ENCODE measurements at places on chromosomes 16 and 17.

DNA sequence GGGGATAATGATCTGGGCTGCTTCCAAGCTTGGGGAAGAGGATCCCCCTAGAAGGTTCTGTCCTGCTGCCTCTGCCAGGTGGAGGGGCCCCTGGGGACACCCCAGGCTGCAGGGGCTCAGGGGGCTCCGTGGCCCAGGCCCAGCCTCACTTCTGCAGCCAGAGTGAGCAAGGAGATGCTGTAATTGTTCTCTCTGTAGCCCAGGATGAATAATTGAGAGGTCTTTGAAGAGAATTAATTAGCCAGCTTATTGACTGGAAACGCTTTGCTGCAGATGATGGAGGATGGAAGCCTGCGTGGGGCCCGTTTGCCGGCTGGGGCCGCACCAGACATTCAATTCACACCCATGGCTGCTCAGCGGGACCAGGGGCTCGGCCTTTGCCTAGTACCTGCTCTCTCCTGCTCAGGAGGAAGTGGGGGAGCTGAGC is 38.5 kb downstream of the TMEM235 start:
- no peak for DNase-seq

GRCh38 chr17:55354010-55354409 is 67.6 kb downstream of the MMD start:
- DNase-seq, result no peak

- no peak for DNase-seq
Observed at GRCh38 chr17:35293151-35293847, 50.4 kb downstream of the SLFN5 start.

DNA sequence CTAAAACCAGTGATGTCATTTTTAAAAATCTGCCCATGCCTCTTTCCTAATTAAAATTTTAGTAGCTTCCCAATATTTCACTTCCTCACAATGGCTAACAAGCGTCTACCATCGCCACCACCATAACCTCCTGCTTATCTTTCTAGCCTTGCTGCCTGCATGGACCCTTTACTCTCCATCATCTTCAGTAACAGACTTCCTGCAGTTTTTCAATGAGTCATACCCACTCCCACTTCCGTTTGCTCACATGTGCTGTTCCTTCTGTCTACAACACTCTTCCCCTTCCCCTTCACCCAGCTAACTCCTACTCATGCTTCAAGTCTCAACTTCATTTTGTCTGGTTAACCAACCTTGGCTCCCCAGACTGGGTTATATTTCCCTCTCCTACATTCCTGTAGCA is 12.8 kb upstream of the SKAP1 start:
- DNase-seq, result no peak

DNA sequence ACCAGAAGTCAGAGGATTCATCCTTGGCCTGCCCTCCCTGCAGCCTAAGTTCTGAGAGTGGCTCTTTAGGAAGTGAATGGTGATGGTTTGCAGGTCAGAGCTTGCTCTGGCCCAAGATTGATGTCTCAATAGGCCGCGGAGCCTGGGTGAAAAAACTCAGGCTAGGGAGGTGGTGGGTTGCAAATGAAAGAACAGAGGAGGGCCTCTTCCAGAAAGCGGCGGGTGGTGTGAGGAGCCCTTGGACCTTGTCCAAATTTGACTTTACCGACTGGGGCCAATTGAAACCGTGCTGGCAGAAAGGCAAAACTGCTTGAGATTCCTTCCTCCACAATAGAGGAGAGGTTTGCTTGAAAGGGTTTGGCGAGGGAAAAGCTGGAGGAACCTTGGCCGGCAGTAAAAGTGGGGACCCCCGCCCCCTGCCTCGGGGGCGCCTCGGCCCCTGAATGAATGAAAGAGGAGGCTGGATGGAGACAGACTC is 331.3 kb downstream of the SEC14L1 start:
- no peak for DNase-seq

DNA sequence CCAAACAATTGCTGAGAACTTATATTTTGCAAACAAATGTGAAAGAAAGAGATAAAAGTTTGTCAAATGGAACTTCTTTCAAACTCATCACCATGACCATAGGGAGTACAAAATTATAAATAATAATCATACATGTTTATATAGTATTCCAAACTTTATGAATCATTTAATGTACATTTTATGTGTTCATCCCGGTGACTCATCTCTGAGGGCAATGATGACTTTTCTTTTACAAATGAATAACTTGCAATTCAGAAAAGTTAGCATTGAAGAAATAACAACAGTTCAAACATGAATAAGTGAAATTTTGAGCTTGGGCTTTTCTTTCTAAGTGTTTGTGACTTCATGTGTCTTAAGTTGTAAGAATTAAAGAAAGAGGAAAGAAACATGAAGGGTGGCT is 66.3 kb upstream of the CDH8 start:
- DNase-seq, result no peak

DNA sequence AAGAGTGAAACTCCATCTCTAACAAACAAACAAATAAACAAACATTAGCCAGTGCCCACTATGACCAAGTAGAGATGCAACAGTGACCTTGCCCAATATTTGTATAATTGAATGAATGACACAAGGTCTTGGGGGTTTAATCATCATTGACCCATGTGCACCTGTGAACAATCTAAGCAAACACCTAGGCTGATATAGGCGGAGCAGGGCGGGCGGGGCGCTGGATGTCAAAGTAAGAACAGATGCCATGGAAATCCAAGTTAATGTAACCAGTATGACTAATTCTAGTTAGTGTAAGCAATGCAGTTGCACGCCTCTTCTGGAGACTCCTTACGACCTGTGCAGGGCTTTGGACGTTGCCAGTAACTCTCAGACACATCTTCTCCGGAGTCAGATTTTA is 17.6 kb downstream of the RCVRN start:
- no peak for DNase-seq

GRCh38 chr16:88566158-88566557 is 4.0 kb upstream of the ZC3H18 start:
- DNase-seq, result peak; percentile 59

- no peak for DNase-seq
Observed at GRCh38 chr17:9020824-9021157, 519 bp upstream of the NTN1 start.

DNA sequence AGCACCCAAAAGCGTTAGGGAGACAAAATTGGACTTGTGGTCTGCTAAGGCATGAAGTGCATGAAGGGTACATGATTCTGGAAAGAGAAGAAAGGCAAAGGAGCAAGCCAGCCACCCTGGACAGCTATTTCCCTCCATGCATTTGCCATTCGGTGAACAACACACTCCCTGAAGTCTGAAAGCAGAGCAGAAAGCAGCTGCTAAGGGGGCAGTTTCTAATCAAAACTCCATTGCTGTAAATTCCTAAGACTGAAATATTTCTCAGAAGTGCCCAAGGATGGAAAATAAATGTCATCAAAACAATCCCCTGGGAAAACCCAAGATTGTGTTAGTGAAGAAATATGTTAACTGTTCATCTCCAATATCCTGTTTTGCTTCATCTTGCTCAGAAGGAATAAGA is 44.3 kb downstream of the PMP22 start:
- DNase-seq, result peak; percentile 17

GRCh38 chr16:22255335-22255734 is 41.9 kb upstream of the POLR3E start:
- DNase-seq, result no peak

DNA sequence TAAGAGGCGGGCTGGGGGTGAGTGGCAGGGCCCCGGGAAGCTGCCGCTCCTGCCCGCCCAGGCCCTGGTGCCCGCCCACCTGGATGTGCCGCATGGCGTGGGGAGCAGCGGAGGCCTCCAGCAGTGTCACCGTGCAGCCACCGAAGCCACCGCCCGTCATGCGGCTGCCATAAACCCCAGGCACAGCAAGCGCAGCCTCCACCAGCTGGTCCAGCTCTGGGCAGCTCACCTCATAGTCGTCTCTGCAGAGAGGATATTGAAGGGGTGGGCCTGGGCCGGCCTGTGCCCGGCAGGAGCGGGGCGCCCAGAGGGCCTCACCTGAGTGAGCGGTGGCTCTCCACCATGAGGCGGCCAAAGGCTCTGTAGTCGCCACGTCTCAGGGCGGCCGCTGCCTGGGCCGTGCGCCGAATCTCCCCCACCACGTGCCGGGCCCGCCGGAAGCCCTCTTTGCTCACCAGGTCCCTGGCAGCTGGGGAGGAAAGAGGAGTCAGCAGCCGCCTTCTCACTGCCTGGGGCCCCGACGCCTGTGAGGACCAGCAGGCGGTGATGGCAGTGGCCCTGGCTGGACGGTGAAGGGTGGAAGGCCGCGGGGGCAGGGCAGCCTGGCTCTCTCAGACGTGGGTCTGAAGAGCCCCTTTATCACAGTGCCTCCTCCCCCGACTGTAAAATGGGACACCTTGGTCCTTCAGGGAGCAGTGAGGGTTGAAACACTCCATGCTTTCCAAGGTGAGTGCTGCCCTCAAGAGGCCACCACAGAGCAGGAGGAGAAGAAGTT is 6.7 kb downstream of the GALK1 start:
- DNase-seq, result no peak

GRCh38 chr17:47220531-47220999 is 11.4 kb downstream of the MYL4 start:
- DNase-seq, result no peak

GRCh38 chr16:86497551-86498021 is 12.7 kb upstream of the FOXF1 start:
- DNase-seq, result no peak

DNA sequence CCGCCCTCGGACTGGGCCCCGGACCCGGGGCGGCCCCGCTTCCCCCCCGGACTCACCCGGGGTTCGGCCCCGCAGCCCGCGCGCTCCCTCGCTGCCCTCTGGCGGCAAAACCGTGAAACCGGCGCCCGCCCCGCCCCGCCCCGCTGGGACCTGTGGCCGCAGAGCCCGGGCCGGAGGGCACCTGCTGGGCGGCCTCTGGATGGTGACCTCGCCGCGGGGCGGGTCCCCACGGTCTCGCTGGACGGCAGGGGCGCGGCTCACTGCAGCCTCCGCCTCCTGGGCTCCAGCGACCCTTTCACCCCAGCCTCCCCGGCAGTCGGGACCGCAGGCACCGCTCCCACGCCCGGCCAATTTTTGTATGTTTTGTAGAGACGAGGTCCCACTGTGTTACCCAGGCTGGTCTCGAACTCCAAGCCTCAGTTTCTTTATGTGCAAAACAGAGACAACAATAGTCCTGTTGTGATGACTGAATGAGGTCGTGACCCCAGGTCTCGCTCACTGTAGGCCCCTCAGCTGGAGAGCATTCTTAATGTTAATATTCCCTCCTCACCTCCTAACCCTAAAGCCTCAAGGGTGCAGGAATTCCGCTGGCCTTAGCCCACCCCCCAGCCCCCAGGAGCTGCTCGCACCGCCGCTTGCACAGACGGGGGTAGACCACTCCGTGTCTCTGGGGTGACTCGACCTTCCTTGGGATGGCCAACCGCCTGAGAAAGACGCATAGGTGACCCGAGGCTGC is 33.7 kb upstream of the RPH3AL start:
- no peak for DNase-seq
